ENCODE measurements at places on chromosomes 1 and 21.
A peak's percentile ranks its signal among the peaks of the same experiment; 100 is the strongest.

DNA sequence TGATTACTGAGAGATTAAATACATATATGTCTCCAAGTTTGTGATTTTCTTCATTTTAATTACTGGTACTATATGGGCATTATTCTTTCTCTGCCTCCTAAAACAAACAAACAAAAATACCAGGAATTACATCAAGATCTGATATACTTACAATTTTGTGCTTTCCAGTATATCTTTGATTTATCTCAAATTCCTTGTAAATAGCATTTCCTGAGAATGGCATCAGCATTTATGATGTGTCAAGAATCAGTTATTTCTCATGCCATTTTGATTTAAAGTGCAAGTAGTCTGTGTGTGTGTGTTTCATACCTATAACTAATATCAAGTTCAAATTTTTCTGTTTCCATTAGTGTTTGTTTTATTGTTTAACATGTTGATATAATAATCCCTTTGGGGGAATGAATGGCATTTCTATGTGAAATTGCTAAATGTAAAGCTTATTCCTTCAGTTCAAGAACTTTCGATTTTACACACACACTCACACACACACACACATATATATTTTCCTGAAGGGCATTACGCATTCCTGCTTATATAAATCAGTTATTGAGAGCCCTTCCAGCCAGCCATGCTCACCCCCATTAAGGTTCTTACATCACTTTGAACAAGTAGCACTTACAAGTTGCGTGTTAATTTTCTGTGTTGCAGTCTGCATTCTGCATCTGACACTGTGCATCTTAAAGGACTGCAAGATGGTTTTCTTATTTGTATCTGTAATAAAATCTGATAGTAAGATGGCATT lies 102.7 kb downstream of the NEK7 start:
- DNase-seq: no peak

- no peak for DNase-seq
Observed at GRCh38 chr21:45999581-46000181, 18.1 kb downstream of the COL6A1 start.

DNA sequence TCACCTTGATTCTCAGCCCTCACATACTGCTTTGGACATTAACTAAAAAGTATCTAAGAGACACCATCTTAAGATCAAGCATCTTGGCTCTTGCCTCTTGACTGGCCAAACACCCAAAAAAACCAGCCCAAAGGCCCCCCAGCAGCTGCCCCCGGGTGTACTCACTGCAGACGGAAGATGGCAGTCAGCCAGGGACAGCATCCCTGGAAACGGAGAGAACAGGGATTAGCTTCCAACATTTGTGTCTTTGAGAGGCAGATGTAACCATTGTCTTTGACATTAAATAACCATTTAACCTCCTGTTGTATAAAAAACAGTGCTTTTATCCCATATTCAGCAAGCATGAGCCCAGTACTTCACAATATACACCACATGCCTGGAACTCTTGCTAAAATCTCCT lies 11.3 kb downstream of the TMEM63A start:
- DNase-seq: no peak

GRCh38 chr1:206909161-206909882 lies 12.1 kb downstream of the IL24 start:
- DNase-seq: peak; percentile 54

- DNase-seq: no peak
Observed at GRCh38 chr1:187956975-187957374, 1128.2 kb downstream of the PLA2G4A start.

GRCh38 chr1:197356723-197357533 lies 88.9 kb downstream of the CRB1 start:
- DNase-seq: no peak

DNA sequence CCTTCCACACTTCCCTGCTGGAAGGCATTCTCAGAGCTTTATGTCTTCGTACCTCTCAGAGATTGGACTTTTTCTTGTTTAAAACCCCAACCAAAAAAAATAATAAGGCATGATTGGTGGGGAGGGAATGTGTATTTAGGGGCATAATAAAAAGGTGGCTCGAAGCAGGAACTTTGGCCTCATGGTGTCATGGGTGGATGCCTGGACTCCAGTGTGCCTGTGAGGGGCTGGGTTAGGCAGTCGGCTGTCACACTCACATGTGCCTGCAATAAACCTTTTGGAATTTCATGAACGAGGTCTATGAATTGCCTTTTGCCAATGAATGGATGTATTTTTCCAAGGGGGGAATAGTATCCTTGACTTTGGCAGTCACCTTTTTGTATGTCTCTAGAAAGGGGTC lies 131.3 kb downstream of the EDEM3 start:
- no peak for DNase-seq

GRCh38 chr1:155286544-155286943 lies 9.3 kb downstream of the HCN3 start:
- DNase-seq: no peak

DNA sequence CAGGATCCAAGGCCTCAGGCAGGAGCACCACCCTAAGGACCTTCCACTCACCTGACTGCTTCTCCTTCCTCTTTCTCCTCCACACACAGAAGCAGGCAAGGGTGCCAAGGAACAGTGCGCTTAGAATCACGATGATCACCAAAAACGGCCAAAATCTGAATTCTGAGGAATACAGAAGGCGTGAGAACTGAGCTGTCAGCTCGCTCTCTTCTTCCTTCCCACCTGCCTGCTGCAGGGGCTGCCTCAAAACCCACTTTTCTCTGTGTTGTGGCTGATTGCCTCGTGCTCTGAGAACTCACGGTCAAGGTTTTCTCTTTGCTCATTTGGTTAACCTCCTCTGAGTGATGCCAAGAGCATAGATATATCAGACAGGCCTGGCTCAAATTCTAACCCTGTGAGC lies 23.8 kb downstream of the CD244 start:
- DNase-seq: no peak

DNA sequence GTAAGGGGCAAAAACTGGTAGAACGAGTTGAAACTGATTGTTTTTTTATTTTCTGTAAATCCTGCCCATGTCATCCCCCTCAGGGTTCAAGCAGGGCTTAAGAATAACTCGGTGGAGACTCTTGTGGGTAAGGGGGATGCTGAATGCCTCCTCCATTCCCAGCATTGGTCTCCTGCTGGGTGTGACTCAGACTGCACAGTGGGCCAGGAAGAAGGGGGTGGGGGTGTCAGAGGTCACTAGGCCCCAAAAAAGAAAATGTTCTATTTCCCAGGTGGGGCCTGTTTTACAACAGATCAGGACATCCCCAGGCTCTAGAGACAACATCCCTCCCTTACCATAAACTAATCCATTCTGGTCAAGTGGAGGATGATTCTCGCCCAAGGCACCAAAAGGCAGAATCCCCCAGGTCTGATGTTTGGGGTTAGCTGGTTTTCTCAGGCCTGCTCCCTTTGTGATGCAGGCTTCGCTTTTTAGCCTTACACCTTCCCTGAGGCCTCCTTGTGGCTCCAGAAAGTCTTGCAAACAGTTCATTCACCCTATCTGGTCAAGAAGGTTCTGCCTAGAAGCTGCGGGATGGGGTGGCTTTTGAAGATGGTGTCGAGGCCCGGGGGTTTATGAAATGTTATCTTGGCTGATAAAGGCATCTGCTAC lies 10.7 kb upstream of the GRHL3 start:
- no peak for DNase-seq

- no peak for DNase-seq
Observed at GRCh38 chr1:174775621-174776020, 224.1 kb upstream of the CACYBP start.

GRCh38 chr21:24939291-24939690 lies 668.0 kb downstream of the MRPL39 start:
- DNase-seq: peak; percentile 12

GRCh38 chr1:27658951-27659496 lies 13.0 kb downstream of the IFI6 start:
- DNase-seq: no peak

- DNase-seq: no peak
Observed at GRCh38 chr21:30996728-30997127, 41.5 kb downstream of the KRTAP19-8 start.

DNA sequence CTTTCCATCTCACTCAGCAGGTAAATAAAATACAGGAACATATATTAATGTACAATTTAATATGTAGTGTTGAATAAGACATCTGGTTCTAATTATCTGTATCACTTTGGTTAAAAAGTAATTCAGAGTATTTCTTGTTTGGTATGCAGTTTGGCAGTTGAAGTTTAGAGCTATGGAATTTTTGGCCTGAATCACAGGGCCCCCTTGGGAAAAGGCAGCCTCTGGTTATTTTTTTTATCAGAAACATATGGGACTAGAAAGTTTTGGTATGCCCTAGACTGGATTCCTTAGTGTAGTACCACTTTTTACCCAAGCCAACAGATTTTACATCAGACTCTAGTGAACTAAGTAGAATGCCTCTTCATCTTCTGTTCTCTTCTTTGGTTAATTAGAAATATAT lies 26.4 kb downstream of the CNST start:
- peak; percentile 70 for DNase-seq

DNA sequence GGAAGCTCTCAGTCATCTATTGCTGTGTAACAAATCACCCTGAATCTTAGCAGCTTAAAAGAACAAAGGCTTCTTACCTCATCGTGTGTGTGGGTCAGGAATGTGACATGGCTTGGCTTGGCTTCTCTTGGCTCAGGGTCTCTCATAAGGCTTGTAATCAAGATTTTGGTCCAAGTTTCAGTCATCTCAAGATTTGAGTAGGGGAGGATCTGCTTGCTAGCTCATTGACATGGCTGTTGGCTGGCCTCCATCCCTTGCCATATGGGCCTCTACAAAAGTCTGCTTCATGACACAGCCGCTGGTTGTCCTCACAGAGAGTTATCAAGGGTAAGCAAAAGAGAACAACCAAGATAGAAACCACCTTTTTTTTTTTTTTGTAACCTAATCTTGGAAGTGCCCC lies 207.7 kb downstream of the PTPRC start:
- DNase-seq: no peak

DNA sequence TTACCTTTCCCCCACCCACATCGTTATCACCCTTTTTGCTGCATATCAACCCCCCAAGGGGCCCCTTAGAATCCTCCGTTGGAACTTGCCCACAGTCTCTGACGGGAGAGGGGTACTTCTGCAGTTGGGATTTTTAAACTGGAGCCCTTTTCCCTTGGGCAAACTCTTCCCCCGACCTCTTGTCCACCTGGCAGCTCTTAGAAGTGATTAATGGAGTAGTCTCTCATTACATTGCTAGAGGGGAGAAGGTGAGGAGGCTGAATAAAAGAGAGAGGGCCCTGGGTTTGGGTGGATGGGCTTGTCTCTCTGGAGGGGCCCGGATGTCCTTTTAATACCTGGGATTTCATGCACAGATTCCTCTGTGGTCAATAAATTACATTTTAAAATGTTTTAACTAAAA lies 27.2 kb upstream of the TSPAN2 start:
- no peak for DNase-seq

DNA sequence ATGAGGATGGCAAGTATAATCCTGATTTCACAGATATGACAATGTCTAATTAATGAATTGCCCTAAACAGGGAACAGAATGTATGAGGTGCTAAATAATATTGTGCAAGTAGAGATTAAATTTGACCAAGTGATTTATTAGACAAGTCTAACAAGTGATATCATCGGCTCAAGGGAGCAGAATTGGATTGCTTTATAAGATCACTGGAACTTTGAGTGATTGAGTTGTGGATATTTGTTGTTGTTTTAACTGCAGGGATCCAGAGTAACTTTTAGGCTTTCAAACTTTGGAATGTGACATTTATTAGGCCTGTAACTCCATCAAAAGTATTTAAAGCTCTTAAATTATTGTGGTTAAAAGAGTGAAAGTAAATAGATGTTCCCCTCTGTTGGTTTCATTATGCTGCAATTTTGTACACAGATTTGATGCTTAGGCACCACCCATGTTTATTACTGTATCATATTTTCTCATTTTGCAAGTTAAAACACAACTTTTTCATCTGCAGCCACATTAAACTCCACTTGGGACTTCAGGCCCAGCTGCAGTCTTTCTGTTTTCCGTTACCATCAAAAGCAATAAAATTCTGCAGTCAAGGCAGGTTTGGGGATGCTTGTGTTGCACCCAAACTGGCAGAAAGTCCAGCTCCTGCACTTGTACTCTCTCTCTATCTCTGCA lies 206.6 kb downstream of the HLX start:
- DNase-seq: peak; percentile 69

DNA sequence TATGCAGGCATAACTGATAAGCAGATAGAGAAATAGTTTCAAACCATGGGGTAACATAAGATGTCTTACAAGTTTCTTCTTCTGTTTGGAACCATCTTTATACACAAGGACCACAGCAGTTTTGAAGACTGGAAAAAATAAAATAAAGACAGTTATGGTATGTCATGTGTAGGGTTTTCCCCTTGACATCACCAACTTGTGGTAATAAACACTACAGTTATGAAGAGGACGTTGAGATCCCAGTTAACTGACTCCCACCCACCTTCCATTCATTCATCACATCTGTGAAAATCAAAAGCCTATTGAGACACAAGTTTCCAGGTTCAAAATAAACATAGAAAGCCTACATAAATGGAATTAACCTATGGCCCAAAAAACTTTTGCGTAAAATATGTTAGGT lies 92.5 kb upstream of the KRTAP19-8 start:
- no peak for DNase-seq

DNA sequence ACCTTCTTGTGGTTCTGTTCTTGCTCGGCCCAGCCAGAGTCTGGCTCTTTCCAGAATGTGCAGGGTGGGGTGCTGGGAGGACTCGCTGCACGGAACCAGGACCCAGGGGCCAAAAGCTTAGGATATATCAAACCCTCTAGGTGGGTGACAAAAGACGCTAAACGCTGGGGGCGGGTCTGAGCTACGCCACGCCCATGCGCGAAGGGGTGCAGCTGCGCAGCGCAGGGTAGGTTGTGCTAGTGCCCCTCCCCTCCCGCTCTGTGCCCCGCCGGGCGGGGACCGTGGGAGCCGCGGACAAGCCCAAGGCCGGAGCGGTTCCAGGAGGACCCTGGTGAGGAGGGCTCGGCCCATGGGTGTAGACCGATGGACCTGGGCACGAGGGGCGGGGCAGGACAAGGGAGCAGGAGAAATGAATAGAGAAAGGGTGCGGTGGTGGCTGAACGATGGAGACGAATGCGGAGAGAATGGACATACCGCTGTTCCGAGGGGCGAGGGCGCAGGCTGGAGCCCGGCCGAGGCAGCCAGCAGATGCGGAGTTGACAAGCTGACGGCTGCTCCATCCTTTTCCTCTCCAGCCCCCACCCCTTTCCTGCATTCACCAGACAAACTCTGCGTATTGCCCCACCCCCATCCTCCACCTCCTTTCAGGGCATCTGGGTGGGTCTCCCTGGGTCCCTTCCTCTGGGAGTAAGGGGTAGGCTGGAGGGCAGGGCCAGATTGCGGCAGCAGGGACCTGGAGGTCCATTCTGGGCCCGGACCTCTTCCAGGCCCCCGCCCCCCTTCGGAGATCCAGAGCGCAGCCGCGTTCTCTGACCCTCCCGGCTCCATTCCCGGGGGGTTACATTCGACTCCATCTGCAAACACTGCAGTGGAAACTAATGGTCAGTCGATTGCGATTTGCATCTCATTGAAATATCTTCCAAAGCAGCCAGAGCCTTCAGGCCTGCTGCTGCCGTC lies at the start of gene RUSC1:
Gene RUSC1, plus strand, starts transcription at position 234 of the 957 bp plus-strand sequence. CDS start 880 bp downstream, outside the sequence.
- DNase-seq: peak; percentile 97

DNA sequence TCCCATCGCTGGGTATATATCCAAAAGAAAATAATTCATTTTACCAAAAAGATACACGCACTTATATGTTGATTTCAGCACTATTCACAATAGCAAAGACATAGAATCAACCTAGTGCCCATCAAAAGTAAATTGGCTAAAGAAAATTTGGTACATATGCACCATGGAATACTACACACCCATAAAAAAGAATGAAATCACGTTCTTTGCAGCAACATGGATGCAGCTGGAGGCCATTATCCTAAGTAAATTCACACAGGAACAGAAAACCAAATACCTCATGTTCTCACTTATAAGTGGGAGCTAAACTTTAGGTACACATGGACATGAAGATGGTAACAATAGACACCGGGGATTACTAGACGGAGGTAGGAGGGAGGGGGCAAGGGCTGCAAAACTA lies 50.0 kb upstream of the ZNF644 start:
- no peak for DNase-seq

All from muscle of leg (tissue), 16 donors.